ENCODE measurements at places on chromosomes 5 and 9.

DNA sequence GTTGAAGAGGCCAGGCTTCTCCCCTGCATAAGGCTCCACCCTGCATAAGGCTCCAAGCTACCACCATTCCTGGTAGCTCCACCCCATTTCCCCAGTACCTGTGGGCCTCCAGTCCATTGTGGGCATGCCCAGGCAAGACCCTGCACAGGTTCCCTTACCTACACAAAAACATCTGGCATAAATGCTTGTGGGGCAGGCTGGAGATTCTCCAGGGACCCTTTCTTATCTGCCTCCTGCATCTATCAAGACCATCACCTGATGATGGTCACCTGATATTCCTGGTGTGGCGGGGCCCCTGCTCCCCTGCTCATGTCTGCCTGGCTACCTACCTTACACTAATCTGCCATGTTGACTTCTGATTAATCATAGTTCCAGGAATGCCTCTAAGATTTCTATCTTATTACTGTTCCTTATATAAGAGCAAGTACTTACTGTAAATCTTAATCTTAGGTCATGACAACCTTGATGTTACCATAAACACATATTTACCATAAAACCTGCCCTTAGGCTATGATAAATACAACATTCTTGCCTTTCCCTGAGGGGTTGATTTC is 41.0 kb downstream of the FGD3 start:
- DNase-seq, result no peak

GRCh38 chr5:6728011-6728794 is 15.0 kb downstream of the TENT4A start:
- no peak for DNase-seq

DNA sequence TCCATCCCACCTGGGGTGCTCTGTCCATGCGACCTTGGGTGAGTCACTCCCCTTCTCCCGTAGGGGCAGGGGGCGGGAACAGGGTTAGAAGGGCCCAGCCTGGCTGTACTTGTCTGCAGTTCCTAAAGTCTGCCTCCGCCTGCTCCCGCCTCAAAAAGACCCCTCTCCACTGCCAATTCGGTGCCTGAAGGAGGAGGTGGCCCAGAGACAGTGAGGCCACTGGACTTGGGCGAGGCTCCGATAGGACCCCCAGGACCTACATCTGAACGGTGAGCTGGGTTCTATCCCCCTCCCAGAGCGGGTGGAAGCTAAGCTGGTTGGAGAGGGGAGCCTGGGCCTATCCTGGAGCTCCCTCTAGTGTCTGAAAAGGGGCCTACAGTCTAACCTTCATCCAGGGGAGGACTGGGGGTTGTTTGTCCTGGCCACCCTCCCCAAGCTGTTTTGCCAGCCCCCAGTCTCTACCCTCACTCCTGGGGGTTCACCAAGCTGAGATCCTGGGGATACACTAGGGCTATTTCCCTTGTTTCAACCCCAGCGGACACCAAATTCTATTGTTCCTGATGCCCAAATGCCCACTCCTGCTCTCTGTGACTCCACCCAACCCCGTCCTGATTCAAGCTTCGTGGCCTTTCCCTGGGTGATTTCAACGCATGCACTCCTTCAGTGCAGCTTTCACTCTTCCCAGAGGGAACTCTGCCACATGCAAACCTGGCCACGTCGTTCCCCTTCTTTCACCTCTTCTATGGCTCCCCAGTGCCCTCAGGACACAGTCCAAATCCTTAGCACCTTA is 6.1 kb upstream of the CRB2 start:
- DNase-seq, result peak; percentile 65

- no peak for DNase-seq
Measured at GRCh38 chr9:114486205-114486963, 18.9 kb downstream of the WHRN start.

DNA sequence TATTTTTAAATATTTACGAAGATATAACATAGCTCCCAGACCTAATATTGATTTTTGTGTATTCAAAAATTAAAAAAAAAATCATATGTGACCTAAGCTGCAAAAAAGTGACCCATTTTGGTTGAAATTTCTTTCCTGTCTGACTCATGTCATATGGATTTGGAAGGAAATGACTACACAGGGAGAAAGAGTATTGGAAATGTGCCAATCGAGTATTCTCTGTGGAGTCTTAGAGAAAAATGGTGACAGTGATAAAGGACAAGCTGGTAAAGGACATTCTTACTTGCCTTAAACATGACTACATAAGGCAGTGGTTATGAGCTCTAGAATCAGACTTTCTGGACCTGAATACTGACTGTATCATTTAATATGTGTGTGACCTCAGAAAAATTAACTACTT is 262.9 kb upstream of the PTPRD start:
- no peak for DNase-seq

DNA sequence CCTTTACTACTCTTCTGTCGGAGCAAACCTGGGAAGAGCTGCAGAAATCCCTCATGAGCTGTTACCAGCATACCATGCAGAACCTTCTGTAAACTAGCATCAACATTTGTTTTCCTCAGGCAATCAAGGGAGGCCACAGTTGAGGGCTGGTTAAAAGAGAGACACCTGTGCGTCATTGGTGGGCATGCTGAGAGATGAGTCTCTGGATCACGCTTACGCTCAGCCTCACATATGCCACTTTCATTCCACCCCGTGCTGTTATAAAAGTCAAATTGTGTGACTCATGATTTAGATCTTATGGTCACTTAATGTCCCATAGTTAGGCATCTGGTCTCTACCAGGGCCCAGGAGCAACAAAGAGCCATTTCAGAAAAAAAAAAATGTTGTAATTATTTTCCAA is 18.1 kb upstream of the ICE1 start:
- DNase-seq, result no peak

- peak; percentile 8 for DNase-seq
Measured at GRCh38 chr9:99762470-99762869, 59.2 kb upstream of the NR4A3 start.

DNA sequence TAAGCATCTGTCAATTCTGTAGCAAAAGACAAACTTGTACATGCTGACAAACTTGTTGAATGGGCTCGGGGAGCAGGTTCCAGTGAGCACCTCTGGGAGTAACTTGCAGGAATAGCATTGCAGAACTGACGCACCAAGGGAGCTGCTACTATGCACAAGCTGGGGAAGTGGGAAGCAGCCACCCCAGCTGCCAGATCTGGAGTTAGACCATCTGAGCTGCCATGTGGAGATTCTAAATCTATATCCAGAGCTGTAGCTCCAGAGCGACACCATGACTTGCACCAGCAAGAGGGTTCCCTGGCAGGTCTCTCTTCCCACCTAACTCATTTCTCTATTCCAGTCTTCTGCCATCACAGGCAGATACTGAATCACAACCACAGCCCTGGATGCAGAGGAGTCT is 346.0 kb upstream of the PANK3 start:
- DNase-seq, result no peak

GRCh38 chr5:67141644-67142043 is 55.0 kb downstream of the CD180 start:
- DNase-seq, result no peak

GRCh38 chr9:70036641-70037040 is 7.0 kb upstream of the MAMDC2 start:
- DNase-seq, result no peak

GRCh38 chr5:75921011-75921410 is 162.2 kb upstream of the SV2C start:
- no peak for DNase-seq

DNA sequence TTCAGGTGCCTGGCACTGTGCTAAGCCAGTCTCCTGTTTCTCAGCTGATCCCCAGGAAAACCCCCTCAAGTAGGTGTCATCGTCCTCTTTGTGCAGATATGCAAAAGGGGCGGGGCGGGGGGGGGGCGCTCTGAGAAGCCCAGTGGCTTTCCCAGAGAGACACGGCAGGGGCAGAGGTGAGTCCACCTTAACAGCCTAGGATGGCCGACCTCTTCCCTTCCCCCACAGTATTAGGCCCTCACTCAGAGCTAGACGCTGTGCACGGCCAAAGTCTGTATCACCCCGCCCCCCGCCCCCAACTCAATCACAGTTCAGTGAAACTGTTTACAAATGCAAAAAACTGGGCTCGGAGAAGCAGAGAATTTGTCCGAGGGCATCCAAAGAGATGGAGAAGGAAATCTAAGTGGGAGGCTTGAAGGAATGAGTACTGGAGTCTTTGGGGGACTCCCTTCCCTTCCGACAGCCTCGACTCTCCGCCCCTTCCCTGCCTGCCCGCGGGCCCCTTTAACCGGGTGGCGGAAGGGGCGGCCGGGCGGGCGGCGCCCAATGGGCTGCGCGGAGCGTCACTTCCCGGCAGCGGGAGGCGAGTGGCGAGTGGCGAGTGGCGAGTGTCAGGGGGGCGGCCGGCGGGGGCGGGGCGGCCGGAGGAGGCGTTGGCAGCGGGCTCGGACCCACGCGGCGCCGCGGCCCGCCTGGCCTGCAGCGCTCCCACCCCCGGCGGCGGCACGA is at the start of gene ERGIC1:
ERGIC1 (plus strand) TSS at position 566 of the 729 bp plus-strand sequence; CDS start at position 729, 163 bp downstream.
- peak; percentile 84 for DNase-seq

GRCh38 chr5:76794871-76795270 is 24.0 kb upstream of the F2RL1 start:
- DNase-seq, result no peak

GRCh38 chr5:9398227-9398626 is 147.6 kb downstream of the SEMA5A start:
- no peak for DNase-seq

GRCh38 chr9:124854822-124855221 is 1.6 kb downstream of the WDR38 start:
- DNase-seq, result no peak

GRCh38 chr5:153659039-153659736 is 168.7 kb downstream of the GRIA1 start:
- DNase-seq, result no peak

- no peak for DNase-seq
Measured at GRCh38 chr5:56356836-56357160, 123.7 kb upstream of the ANKRD55 start.

GRCh38 chr9:112971415-112971814 is 40.6 kb downstream of the ZNF883 start:
- DNase-seq, result no peak

DNA sequence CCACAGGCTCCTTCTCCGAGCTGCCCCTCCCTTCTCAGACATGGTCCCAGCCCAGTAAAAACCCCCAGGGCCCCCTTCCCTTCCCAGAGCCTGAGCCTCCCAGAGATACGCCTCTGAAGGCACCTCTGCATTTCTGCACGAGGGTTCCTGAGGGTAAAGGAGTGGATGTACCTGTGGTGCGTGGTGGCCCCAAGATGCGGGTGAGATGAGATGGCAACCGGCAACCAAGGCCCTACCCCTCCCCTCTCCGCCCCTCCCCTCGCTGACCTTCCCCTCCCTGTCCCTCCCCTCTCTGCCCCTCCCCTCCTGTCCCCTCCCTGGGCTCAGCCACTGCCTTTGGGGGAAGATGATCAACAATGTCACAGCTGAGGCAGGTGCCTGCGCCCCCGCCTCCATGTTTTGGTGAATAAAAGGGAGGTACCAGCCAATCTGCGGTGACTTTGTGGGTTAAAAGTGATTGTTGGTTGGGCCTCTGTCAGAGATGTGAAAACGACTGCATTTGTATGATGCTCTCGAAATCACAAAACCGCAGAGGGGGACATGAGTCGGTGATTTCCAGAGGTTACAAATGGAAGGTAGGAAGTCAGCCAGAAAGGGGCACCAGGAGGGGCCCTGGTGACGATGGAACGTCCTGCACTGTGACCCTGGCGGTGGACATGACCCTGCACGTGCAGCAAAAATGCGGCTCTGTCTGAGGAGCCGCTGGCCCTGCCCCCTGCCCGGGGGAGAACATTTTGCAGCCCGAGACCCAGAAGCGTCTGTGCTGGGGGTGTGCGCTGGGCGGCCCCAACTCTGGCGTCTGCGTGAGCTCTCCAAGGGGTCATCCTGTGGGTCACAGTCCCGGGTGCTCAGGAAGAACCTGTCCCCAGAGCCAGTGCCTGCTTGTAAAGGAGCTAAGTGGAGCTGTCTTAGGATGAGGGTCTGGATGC is 3.7 kb downstream of the LCN9 start:
- no peak for DNase-seq

- no peak for DNase-seq
Measured at GRCh38 chr5:72224946-72225463, 95.0 kb downstream of the MRPS27 start.

DNA sequence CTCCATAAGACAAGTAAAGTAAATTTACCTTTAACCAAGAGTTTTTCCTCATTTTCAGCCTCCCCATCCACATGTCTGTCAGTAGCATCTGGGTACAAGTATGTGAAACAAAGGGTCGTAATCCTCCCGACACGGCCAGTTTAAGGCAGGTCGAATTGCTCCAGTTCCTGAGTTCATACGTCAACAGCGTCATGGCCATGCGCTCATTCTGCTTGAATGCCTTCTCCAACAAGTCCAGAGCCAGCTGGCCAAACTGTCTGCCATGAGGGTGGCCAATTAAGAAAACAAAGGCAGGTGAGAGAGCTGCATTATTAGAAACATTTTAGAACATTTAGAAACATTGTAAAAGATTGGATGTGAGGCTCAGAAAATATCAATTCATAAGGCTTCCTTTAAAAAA is 87.5 kb downstream of the TRPM6 start:
- no peak for DNase-seq

All from globus pallidus (tissue), 1 donor.